ENCODE measurements at places on chromosomes 5 and 9. TPM values are rescaled to one million over a fixed set of nuclear protein-coding genes. Genes with fewer than 3 reads are reported as not detected.

SURF6 gene
- total RNA-seq: 15.0 TPM

RGS7BP gene
- total RNA-seq: 0.17 TPM

SLC36A3 gene
- total RNA-seq: not detected

CLK4 gene
- total RNA-seq: 26.7 TPM

OTP gene
- not detected for total RNA-seq

IFNB1 gene
- total RNA-seq: not detected

CBY3 gene
- total RNA-seq: not detected

KCNV2 gene
- total RNA-seq: not detected

TCERG1 gene
- 38.7 TPM for total RNA-seq

EQTN gene
- total RNA-seq: not detected

FGFR4 gene
- 2.6 TPM for total RNA-seq

PGM5 gene
- 128 TPM for total RNA-seq

PCA3 gene
- total RNA-seq: under 0.01 TPM

PRR7 gene
- 4.5 TPM for total RNA-seq

TMEM174 gene
- total RNA-seq: not detected

WHRN gene
- 0.17 TPM for total RNA-seq

CD14 gene
- total RNA-seq: 3.2 TPM

PSD2 gene
- under 0.01 TPM for total RNA-seq

GPR21 gene
- total RNA-seq: 0.68 TPM

PAPPA gene
- 0.34 TPM for total RNA-seq

OCLN gene
- total RNA-seq: 4.4 TPM

NR6A1 gene
- total RNA-seq: 2.9 TPM

STK32A gene
- total RNA-seq: not detected

ELL2 gene
- total RNA-seq: 8.7 TPM

OBP2B gene
- not detected for total RNA-seq

ENHO gene
- not detected for total RNA-seq

GABRA6 gene
- total RNA-seq: not detected

SNCAIP gene
- 93.1 TPM for total RNA-seq

PCDHGA7 gene
- 1.3 TPM for total RNA-seq

PCDHA4 gene
- 0.23 TPM for total RNA-seq

ORM2 gene
- total RNA-seq: not detected

LRRC70 gene
- total RNA-seq: 60.8 TPM

DBN1 gene
- 157 TPM for total RNA-seq

PLAC8L1 gene
- total RNA-seq: not detected

GTF3C4 gene
- total RNA-seq: 20.1 TPM

KLF4 gene
- 4.6 TPM for total RNA-seq

CDC20B gene
- total RNA-seq: not detected

C5orf58 gene
- not detected for total RNA-seq

SLC1A1 gene
- total RNA-seq: 8.4 TPM

NPDC1 gene
- 39.7 TPM for total RNA-seq

AUH gene
- 13.3 TPM for total RNA-seq

RANBP17 gene
- total RNA-seq: 16.3 TPM

P4HA2 gene
- total RNA-seq: 55.7 TPM

TLR4 gene
- total RNA-seq: 184 TPM

NPR2 gene
- total RNA-seq: 10.8 TPM

Data from dermis blood vessel endothelial cell (primary cell).